ENCODE measurements at places on chromosomes 11 and 22.

DNA sequence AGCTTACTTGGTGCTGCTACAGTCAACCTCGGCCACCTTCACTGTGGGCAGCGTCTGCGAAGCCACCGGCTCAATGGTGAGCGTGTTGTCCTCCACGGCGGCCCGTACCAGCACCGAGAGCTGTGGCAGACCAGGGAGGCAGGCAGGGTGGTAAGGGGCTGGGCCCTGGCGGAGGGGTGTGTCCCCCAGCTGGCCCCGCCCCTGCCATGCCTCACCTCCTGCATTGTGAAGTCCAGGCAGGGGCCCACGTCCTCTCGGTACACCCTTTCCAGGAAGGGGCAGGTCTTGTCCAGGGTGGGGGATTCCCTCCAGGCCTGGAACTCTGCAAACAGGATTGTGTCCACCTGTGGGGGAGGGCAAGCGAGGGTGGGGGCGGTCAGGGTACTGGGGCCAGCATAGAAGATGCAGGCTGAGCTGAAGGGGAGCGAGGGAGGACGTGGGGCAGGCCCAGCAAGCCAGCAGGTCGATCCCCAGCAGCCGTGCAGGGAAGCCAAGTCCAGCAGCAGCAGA lies 12.8 kb downstream of the RAB3IL1 start:
- no peak for DNase-seq

DNA sequence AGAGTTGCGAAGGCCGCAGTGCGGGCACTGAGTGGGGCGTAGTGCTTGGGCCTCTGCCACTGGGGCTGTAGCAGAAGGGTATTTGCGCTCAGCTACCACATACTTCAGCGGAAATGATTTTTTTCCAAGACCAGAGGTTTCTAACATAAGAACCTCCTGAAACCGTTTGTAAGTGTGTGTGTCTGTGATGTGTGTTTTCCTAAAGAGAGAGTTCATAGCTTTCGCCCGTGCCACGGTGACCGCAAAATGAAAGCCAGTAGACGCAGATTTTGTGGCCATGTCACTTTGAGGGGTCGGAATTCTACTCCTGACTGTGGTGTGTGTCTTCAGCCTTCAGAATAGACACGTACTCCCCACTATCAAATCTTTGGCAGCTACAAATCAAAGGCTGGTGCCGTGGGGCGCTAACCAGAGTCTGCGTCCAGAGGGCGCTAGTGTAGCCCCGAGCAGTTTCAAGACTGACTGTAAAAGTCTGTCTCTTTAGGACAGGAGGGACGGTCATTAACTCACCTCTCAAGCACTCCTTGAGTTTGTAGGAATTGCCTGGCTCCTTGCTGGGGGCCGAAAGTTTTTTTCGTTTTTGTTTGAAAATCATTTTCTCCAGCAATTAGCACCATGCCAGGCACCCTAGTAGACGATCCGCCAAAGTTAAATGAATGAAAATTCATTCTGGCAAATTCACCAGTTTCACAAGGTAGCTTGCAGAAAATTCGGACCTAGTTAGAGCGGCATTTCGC lies 2.5 kb upstream of the CALCA start:
- peak; percentile 35 for DNase-seq

DNA sequence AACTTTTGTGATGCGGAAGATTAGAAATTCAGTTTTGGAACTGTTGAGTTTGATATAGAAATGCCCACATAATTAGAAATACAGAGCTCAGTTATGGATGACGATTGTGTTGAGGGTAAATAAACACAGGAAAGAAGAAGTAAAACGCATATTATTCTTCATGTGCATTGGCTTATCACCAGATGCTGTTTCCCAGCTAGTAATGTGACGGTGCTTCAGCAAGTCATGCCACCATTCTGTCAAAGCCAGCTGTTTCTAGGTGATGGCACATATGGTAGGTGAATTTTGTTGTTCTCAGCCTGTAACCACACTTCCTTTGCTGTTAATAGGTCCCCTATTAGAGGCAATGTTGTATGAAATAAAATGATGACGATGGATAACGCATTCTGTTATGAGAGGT lies 68.9 kb downstream of the C11orf65 start:
- DNase-seq, result no peak

GRCh38 chr11:68051191-68052136 lies 12.6 kb downstream of the TCIRG1 start:
- DNase-seq, result no peak

- DNase-seq, result no peak
Observed at GRCh38 chr11:76107971-76108370, 98.3 kb downstream of the WNT11 start.

GRCh38 chr11:115930291-115930690 lies 426.1 kb upstream of the CADM1 start:
- DNase-seq, result no peak

Data from cardiac fibroblast (primary cell).